Activated naive CD4-positive, alpha-beta T cell treated with anti-CD3 and anti-CD28 coated beads for 36 hours (primary cell): ENCODE measurements at places on chromosomes 12 and 14. TPM values are rescaled to one million over a fixed set of nuclear protein-coding genes. Genes with fewer than 3 reads are reported as not detected.

SDR9C7 gene
- total RNA-seq, result not detected

DNA sequence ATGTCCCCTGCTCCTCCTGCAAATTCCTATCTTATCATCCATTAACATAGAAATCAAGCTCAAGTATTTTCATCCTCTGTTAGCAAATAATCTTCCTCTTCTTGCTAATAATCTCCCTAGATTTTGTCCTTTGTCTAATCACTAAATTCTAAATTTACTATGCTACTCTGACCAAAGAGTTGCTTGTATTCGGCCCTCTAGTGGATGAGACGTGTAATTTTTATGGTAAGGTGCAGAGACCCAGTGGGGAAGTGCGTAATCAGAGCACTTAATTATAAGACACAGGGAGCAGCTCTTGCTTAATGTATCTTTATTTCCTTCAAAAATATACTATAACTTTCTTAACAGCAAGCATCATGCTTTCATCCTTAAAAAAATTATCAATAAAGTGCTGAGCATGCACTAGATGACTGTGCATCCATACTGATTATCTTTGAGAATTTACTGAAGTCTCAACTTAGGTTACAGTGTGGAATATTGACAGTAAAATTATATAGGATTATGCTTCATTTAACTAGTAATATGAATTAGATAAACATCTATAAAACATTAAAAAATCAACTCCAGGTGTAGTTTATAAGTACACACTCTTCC, 212.6 kb downstream of the SLC16A7 start:
- H3K36me3 ChIP-seq, result no peaks in the 10 kb centered on the region
- no peaks in the 10 kb centered on the region for H3K4me1 ChIP-seq
- H3K27ac ChIP-seq, result no peak overlapping the region
- H3K4me3 ChIP-seq, result no peak overlapping the region
- no peaks in the 10 kb centered on the region for H3K27me3 ChIP-seq

DNA sequence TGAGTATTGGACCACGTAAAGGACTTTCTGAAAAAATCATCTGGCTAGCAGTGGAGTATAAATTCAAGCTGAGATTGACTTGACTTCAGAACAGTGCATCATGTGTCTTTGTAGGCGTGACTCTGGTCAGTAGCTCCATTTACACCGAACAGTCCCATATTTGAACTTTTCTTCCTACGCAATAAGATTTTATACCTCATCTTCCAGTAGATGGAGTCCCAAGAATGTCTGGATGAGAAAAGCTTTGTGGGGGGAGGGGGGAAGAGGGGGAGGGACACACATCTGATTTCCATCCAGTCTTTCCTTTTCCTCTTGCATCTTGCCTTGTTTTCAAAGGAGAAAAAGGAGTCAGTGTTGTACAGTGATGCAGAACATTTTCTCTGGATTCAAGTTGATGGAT, 241.0 kb downstream of the EMP1 start:
- DNase-seq, result no peak
- H3K27me3 ChIP-seq, result no peaks in the 10 kb centered on the region
- H3K36me3 ChIP-seq, result no peaks in the 10 kb centered on the region
- H3K4me3 ChIP-seq, result no peak overlapping the region

AQP2 gene
- total RNA-seq, result not detected

- H3K36me3 ChIP-seq, result no peaks in the 10 kb centered on the region
- peaks cover 7% of the 10 kb centered on the region for H3K4me1 ChIP-seq
- H3K27me3 ChIP-seq, result peaks cover 74% of the 10 kb centered on the region
- peak; percentile 86 for DNase-seq
Measured at GRCh38 chr12:53701518-53702264, 25.6 kb downstream of the CALCOCO1 start.

GRCh38 chr14:67423424-67423823, 11.5 kb upstream of the PLEK2 start:
- H3K4me3 ChIP-seq, result no peak overlapping the region
- no peaks in the 10 kb centered on the region for H3K4me1 ChIP-seq
- no peak for DNase-seq
- H3K27me3 ChIP-seq, result peaks cover 11% of the 10 kb centered on the region
- no peaks in the 10 kb centered on the region for H3K36me3 ChIP-seq

NOXRED1 gene
- total RNA-seq, result 0.30 TPM

DNA sequence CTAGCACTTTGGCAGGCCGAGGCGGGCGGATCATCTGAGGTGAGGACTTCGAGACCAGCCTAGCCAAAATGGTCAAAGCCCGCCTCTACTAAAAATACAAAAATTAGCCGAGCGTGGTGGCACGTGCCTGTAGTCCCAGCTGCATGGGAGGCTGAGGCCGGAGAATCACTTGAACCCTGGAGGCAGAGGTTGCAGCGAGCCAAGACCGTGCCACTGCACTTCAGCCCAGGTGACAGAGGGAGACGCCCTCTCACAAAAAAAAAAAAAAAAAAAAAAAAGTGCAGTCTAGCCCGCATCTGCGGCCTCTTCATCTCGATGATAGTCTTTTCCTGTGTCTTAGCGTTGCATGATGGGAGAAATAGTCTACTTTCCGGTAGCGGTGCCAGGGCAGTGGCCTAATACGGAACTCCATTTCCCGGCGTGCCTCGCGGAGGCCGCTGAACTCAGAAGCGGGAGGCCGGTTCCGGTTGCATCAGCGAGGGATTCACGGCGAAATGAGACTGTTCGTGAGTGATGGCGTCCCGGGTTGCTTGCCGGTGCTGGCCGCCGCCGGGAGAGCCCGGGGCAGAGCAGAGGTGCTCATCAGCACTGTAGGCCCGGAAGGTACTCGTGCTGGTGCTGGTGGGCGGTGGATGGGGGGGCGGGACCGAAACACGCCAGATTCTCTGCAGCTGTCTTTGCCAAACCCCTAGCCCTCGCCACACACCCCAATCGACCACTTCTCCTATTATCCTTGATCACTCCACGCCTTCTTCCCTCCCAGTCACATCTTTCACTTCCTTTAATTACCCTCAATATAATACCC, at the start of gene MARS1:
Gene MARS1, plus strand, starts transcription at position 472 of the 805 bp plus-strand sequence. Its CDS starts 23 bp downstream, at position 495.
- H3K4me3 ChIP-seq, result peak within 1 kb of the TSS; percentile 97
- H3K27ac ChIP-seq, result peak within 1 kb of the TSS; percentile 94
- peak; percentile 97 for DNase-seq
- peaks cover 50% of the 10 kb centered on the region for H3K36me3 ChIP-seq

TAS2R7 gene
- not detected for total RNA-seq

ANO2 gene
- not detected for total RNA-seq

DNA sequence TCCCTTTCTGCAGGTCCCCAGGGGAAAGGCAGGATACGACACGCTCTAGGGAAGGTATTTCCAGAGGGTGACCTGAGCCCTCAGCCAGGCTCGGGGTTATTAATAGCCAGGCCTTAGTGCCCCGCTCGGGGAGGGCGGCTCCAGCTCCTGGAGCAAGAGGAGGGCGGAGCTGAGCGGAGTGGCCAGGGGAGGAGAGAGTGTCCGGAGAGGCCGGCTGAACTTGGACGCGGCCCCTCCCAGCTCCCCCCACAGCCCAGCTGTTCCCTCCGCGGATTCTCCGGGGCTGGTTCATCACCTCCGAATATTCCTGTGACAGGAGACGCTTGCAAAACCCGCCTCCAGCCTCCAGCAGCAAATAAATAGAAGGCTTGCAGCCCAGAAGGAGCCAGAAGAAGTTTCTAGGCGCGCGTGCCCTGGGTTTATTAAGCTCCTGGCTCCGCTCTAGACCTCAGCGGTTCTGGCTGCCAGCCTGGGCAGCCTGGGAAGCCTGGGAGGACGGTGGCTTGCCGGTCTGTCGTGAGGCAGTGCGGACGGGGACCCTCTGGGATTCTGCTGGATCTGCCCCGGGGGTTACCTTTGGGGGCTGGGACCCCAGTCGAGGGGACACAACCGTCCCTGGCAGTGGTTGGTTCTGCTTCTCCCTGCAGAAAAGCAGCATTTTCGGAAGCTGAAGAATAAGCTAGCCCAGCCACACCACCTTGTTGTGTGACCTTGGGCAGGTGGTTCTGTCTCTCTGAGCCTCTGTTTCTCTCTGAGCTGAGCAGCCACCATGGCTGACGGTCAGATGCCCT, at the start of gene HSPB8:
Gene HSPB8, plus strand, starts transcription at position 388 of the 791 bp plus-strand sequence. Its CDS starts 382 bp downstream, at position 770.
- H3K36me3 ChIP-seq, result no peaks in the 10 kb centered on the region
- no peak within 1 kb of the TSS for H3K4me3 ChIP-seq
- no peak within 1 kb of the TSS for H3K27ac ChIP-seq
- H3K27me3 ChIP-seq, result peaks cover 7% of the 10 kb centered on the region
- H3K4me1 ChIP-seq, result no peaks in the 10 kb centered on the region
- DNase-seq, result no peak

- no peaks in the 10 kb centered on the region for H3K36me3 ChIP-seq
- H3K27me3 ChIP-seq, result no peaks in the 10 kb centered on the region
- no peak overlapping the region for H3K27ac ChIP-seq
Measured at GRCh38 chr12:94469522-94469921, 9.9 kb upstream of the CEP83 start.
